Mammary epithelial cell (primary cell): ENCODE measurements at places on chromosomes 5 and 9. TPM values are rescaled to one million over a fixed set of nuclear protein-coding genes. Genes with fewer than 3 reads are reported as not detected.
A peak's percentile ranks its signal among the peaks of the same experiment; 100 is the strongest.

The PCDHB12 gene
- 0.06 TPM for polyA plus RNA-seq

The SPINK4 gene
- not detected for polyA plus RNA-seq

The FCN2 gene
- polyA plus RNA-seq: not detected

The VCAN gene
- 28.7 TPM for polyA plus RNA-seq

The CER1 gene
- not detected for polyA plus RNA-seq

The NEURL1B gene
- 1.5 TPM for polyA plus RNA-seq

The CA9 gene
- 37.7 TPM for polyA plus RNA-seq

The PDZD2 gene
- 0.69 TPM for polyA plus RNA-seq

The ZFP37 gene
- 0.43 TPM for polyA plus RNA-seq

The ABCA1 gene
- 5.7 TPM for polyA plus RNA-seq

The FAM174A gene
- polyA plus RNA-seq: 8.0 TPM

The SLC4A9 gene
- polyA plus RNA-seq: 0.07 TPM

The TNFAIP8 gene
- polyA plus RNA-seq: 15.4 TPM

The BOD1 gene
- polyA plus RNA-seq: 41.4 TPM

The ACTBL2 gene
- 0.10 TPM for polyA plus RNA-seq

The IFNA7 gene
- polyA plus RNA-seq: not detected

- DNase-seq: no peak
Measured at GRCh38 chr5:173733425-173733824, 117.0 kb upstream of the BOD1 start.

DNA sequence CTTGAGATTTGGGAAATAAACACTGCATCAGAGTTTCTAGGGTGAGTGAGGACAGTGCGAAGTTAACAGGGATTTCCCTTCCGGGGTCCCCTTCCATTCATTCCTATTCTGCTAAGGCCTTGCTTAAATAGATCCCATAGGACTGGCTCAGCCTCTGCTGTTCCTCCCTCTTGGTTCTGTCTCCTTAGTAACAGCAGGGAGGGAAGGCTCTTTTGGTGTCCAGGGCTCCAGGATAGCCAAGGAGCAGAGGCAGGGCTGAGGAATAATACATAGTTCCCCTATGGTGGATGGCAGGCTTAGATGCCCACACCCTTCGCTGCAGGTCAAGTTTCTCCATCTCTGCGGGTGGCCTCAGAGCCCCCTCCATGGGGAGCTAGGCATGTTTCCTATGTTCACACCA lies 591.7 kb downstream of the ACTL7B start:
- DNase-seq: no peak

DNA sequence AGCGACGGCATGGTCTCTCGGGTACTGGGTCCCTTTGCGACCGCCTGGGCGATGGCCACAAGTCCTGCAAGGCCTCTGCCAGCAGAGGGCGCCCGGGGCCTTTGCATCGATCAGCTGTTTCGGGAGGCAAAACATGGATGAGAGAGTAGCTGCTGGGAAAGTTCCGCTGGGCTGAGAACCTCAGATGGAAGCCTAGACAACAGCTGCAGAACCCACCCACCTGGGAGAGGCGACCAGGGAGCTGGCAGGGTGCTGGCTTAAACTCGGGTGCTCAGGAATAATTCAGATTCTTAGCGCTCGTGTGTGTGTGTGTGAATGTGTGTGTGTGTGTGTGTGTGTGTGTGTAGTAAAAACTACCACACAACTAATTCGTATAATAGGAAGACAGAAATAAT lies 50.0 kb downstream of the TRIM32 start:
- peak; percentile 62 for DNase-seq

GRCh38 chr5:158456241-158456640 lies 597.3 kb upstream of the CLINT1 start:
- DNase-seq: no peak

DNA sequence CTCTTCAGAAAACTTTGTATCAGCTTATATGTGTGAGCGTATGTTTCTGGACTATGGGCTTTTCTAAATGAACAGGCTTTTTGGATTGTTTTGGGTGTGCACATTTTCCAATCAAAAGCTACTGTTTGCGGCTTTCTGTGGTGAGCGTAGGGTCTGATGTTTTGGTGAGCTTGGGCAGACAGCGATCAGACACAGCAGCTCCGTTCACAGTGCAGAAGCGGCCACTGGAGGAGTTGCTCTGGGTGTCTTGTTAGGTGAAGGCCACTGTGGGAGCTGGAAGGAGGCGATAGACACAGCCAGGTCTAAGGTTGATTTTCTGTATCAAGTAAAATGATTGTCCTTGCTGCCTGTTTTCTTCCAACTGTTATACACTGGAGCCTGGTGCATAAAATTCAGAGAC lies 11.1 kb downstream of the PRRC2B start:
- DNase-seq: no peak

GRCh38 chr5:174692982-174693422 lies 31.4 kb upstream of the MSX2 start:
- DNase-seq: no peak

DNA sequence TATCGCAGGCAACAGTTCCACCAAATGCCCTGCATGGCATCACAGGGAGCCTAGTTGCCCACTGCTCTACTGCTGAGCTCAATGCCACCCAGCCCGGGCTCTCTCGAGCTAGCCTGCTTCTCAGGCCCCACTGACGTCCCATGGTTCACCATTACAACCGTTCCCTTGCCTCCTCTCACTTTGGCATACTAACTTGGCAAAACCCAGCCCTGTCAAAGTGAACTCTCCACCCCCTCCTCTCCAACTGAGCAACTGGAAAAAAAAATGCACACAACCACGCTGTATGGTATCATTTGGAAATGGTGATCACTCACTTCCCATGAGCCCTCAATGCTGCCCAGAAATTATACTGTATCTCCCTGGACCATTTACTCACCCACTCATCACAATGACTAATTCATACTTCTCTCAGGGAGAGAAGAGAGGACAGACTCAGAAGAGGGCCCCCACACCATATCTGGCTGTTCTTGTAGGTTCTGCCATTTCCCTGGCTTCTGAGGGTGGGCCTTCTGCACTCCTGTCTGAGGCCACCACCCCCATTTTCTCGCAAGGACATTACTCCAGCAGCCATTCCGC lies 51.4 kb upstream of the RARS1 start:
- no peak for DNase-seq

GRCh38 chr9:93093127-93093876 lies 2.7 kb upstream of the CARD19 start:
- no peak for DNase-seq

DNA sequence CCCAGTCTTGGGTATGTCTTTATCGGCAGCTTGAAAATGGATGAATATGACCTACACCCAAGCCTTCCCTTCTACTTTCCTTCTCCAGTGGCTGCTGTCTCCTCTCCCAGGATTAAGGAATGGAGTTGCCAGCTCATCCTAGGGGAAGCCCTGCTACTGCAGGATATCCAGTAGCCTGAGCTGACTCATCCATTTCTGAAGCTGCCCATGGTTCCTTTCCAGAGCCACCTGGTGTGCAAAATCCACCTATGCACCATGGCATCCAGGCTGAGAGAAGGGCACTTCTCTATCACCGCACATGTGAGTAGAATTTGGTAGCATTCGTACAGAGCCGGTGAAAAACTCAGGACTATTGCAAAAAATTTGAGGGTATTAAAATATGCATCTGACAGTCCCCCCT lies 290.8 kb downstream of the YTHDC2 start:
- peak; percentile 36 for DNase-seq

- DNase-seq: no peak
Measured at GRCh38 chr9:91386765-91387164, 25.0 kb upstream of the AUH start.

DNA sequence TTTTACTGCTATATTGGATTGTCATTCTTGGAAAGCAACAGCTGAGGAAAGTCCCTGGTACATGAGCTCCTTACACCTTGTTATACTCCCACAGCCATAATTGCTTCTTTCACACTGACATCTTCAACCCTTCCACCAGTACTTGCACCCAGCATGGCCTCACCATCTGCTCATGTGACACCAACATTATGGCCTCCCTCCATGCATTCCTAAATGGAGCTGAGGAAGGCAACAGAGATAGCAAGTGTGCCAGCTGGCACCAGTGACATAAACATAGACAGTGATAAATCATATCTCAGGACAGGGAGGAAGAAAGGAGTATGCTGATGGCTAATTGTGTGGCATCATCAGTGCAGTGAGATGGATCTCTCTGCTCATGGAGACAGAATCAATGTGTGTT lies 119.5 kb downstream of the BAAT start:
- DNase-seq: no peak

GRCh38 chr5:18985171-18985758 lies 1002.7 kb downstream of the CDH18 start:
- peak; percentile 19 for DNase-seq

GRCh38 chr5:149639737-149640136 lies 58.4 kb downstream of the ARHGEF37 start:
- no peak for DNase-seq

DNA sequence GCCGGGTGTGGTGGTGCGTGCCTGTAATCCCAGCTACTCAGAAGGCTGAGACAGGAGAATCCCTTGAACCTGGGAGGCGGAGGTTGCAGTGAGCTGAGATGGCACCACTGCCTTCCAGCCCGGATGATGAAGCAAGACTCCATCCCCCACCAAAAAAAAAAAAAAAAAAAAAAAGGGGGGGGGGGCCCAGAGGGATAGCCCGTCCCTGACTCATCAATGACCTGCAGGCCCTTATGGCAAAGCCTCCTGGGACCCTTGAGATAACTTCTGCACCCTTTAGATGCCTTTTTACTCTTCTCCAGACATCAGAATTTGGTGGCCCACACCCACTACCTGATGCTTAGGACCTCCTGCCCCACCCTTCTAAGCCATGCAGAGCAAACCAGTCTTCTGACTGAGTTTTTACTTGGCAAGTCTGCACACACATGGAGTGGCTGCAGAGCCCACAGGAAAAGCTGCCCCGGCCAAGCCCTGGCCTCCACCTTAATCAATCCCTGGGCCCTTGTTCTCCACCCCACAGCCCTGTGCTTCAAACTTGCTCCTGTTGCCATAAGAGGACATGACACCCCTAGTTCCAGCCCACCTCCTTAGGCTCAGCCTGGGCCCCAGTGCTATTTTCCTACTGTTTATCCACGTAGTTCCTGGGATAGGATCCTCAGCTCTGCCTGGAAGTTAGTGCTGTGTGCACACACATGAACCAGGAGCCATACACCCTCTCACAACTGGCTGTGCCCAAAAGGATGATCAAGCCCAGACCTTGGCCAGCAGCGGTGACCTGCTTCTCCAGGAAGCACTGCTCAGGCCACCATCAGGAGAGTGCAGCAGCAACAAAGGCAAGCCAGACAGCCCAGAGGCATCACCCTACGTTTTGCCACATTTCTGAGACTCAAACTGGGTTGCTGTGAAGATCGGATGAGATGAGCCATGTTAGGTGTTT lies 5.1 kb downstream of the MGAT1 start:
- DNase-seq: no peak

DNA sequence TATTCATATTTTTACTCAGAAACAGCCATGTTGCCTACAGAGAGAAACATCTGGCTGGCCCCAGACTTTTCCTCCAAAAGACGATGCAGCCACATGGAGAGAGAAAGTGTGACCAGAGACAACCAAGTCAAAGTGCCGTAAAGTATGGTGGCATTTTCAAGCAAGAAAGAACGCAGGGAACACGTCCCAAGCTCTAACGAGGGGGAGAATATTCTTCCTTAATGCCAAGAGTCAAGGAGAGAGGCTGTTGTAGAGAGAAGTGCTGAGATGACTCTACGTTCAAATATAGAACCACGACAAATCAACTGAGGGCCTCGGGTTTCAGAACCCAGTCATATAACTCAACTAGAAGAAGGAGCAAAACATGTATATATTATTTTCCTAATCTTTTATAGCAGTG lies 55.9 kb downstream of the FNBP1 start:
- no peak for DNase-seq

- peak; percentile 36 for DNase-seq
Measured at GRCh38 chr5:127838661-127839060, 135.5 kb downstream of the CCDC192 start.

DNA sequence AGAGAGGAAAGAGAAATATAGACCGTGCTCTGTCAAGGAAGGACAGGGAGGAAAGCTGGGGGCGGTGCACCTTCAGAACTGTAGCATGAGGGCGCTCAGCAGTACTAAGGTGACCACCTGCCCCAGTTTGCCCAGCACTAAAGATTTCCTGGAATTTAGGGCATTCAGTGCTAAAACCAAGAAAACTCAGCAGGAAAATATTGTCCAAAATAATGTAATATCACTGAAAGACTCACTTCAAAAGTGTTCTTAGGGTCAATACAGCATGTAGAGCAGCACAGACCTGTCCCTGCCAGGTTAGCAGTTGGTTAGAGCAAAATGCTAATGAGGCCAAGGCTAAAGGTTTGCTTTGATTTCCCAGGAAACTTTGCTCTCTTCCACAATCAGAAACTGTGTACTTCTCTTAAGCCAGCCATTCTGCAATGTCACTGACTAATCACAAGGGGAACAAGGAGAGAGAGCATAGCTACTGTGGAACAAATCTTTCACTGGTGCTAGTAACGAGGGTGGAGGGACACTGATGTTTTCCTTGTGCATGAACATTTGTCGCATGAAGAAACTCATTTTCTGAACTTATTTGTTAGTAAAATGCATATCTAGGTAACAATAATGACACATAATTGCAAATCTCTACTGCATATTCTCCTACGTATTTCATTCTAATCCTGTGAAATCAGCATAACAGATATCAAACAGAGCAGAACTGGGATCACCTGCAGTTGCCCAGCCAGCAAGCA lies 53.0 kb upstream of the GRAMD2B start:
- DNase-seq: no peak

GRCh38 chr9:122186301-122186700 lies 26.6 kb downstream of the MORN5 start:
- no peak for DNase-seq

GRCh38 chr9:72193478-72193881 lies 44.2 kb downstream of the GDA start:
- peak; percentile 36 for DNase-seq

DNA sequence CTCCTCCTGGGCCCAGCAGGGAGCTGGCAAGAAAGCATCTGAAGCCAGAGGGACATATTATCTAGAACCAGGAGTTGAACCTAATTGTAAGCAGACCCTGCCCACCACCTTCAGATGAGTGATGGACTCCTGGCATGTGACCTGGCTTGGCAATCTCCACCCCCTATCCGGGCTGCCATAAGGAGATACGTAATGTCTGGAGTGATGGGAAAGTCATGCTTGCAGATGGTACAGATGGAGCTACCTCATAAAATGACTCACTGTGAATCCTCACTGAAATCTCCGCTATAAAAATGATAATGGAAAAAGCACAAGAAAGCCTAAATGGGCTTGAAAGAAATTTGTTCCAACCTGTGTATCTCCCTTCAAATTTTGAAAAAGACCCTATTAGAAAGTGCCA lies 157.5 kb downstream of the DMRT2 start:
- no peak for DNase-seq

- no peak for DNase-seq
Measured at GRCh38 chr5:76084496-76085242, 1.5 kb downstream of the SV2C start.

DNA sequence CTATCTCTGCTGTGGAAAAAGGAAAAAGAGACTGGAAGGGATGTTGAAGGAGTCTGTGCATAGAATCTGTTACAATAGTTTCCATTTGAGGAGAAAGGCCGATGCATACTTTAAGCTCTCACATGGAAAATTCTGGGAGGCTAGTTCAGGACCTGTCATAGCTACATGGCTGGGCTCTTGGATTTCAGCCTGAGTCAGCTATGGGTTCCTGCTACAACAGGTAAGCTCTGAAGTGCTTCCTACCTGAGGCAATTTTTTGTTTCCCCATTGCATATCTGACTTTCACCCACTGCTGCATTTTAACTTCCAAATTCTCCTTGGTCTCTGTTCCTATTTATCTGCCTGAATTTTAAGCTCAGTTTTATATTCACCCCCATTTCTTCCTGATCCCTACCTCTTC lies 310.7 kb downstream of the RAB3C start:
- DNase-seq: peak; percentile 38

- no peak for DNase-seq
Measured at GRCh38 chr9:136172412-136173079, 32.4 kb downstream of the LHX3 start.

GRCh38 chr9:82555031-82555430 lies 507.9 kb downstream of the RASEF start:
- DNase-seq: no peak
